Forelimb muscle (tissue), 1 donor: ENCODE measurements at places on chromosomes 5 and 9. TPM values are rescaled to one million over a fixed set of nuclear protein-coding genes. Genes with fewer than 3 reads are reported as not detected.

The VPS13A gene
- 21.3 TPM for polyA plus RNA-seq

The PCDHB12 gene
- polyA plus RNA-seq: 2.5 TPM

GRCh38 chr9:99129091-99129490, 24.2 kb downstream of the TGFBR1 start:
- no peak for DNase-seq

DNA sequence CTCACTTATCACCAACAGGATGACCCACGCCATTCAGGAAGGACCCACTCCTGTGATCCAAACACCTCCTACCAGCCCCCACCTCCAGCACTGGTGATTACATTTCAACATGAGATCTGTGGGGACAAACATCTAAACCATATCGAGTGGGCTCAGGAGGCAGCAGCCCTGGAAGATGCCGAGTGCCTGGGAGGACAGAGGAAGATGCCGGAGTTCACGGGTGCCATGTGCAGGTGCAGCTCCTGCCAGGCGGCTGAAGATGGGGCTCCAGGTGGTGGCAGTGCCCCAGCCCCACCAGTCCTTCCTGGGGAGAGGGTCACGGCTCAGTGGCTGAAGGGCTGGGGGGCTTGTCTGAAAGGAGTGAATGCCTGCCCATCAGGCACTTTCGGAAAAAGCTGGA, 6.1 kb upstream of the CEP72 start:
- DNase-seq: no peak

DNA sequence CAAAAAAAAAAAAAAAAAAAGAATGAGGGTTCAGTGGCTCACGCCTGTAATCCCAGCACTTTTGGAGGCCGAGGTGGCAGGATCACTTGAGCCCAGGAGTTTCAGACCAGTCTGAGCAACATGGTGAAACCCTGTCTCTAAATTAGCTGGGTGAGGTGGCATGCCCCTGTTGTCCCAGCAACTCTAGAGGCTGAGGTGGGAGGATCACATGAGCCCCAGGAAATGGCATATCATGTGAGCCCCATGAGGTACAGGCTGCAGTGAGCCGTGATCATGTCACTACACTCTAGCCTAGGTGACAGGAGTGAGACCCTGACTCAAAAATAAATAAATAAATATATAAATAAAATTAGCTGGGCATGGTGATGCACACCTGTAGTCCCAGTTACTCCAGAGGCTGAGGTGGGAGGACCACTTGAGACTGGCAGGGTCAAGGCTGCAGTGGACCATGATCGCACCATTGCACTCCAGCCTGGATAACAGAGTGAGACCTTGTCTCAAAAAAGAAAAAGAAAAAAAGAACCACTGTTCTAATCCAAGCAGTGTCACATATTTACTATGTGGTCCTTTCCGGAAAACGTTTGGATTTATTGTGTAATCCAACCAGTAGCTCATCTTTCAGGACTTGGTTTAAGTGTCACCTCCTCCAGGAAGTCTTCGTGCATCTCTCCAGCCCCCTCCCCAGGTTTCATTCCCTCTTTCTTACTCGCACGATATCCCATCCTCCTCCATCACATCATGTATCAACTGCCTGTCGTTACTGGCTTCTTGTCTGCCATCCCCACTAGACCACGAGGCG, 12.3 kb upstream of the SPOUT1 start:
- DNase-seq: no peak

The STPG3 gene
- 0.18 TPM for polyA plus RNA-seq

The STING1 gene
- 26.4 TPM for polyA plus RNA-seq
